Right lobe of liver (tissue), 6 donors: ENCODE measurements at places on chromosomes 2 and 18. TPM values are rescaled to one million over a fixed set of nuclear protein-coding genes. Genes with fewer than 3 reads are reported as not detected.

DNA sequence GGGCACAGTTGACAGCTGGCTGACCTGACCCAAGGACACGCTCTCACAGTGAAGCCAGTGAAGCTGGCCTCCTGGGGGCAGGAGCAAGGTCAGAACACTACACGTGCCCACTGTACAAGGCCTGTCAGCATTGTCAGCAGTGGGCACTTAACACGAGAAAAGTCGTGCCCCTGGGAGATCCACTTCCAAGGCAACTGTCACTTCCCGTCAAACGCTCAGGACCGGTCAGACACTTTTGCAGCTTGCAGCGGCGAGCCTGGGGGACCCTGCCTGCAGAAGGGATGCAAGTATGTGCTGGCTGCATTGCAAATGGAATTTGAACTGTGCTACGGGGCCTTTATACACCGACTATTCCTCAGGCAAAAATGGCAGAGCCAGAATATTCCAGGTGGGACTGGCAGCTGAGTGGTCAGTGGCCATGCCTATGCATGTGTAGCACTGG, 176.2 kb downstream of the BCL2 start:
- no peak for DNase-seq

DNA sequence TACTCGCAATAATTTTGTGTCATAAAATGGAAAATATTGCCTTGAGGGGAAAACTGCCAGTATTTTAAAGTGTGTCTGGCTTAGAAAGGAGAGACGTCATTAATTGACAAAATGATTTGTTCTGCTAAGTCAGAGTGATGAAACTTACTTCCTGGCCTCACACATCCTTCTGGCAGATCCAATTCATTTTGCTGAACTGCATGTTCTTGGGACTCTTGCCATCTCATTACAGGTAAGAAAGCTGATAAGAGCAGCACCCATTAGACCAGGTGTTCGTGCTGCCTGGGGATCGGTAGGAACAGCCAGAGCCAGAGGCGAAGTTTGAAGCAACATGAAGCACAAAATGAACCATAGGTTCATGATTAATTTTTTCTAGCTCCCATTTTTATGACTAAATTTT, 38.0 kb downstream of the KCNE4 start:
- no peak for DNase-seq

DNA sequence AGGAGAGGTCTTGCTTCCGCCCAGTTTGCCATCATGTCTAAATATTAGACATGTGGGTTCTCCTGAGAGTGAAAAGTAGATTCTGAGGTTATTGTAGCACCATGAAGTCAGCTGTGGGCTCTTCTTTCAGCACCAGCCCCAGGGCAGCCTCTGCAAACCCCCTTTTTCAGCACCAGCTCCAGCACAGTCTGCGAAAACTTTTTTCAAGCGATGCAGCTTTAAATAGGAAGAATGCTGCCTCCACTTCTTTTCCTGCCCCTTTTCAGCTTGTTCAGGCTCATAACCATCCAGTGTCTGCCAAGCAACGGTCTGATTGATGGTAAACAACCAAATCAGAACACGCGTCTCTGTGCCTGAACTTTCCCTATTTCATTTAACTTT, at the start of gene COL5A2:
Gene COL5A2, minus strand, starts transcription at position 192 of the 381 bp plus-strand sequence. Its CDS starts 157 bp downstream, at position 35.
- no peak for DNase-seq

DNA sequence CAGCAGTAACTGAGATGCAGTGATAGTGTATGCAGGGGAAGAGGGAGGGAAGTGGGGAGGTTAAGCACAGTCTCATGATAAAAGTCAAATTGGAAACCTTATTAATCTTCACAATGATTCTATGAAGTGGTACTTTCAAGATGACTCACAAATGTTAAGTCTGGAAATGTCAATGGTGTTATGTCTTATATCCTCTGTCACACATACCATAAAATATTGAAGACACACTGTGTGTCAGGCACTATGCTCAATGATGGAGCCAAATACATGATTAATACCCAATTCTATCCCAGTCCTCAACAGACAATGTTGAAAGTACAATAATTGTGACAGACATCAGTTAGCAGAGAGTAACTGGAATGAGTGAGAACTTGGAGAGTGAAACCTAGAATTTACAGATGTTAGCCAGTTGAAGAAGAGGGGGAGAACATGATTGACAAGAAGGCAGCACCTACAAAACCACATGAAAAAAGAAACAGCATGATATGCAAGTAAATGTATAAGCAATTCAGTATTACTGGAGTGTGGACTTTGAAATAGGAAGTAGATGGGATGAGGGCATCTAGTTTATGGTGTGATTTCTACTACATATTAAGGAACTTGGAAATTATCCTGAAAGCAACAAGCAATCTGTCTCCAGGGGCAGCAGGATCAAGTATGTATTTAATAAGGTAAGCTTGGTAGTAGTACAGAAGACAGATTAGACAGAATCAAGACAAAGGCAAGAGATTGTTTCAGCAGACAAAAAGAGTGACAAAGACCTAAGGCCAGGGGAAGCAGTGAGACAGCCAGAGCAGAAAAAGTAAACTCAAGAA, 107.6 kb downstream of the STRN start:
- no peak for DNase-seq

DNA sequence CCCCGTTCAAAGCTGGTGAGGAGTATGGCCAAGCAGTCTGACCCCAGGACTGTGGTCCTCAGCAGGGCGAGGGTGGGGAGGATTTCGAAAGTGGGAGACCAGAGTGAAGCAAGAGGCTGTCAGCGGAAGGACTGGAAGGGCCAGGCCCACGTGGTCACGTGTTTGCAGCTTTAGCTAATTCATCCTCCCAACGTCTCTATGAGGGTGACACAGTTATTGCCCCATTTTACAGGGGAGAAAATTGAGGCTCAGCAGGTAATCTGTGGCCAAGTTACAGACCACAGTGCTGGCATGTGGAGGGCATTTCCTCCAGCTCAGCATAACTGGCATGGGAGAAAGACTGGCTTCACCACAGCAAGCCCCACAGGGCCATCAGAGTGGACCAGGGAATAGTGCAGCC, 45.4 kb upstream of the LTBP1 start:
- no peak for DNase-seq

- no peak for DNase-seq
Measured at GRCh38 chr2:75309596-75310463, 110.5 kb upstream of the TACR1 start.

GRCh38 chr18:77131652-77132368, 773 bp downstream of the MBP start:
- peak; percentile 87 for DNase-seq

The CYS1 gene
- total RNA-seq = 0.80 TPM

The DSG3 gene
- not detected for total RNA-seq

The ALPI gene
- total RNA-seq = 0.25 TPM

The SAG gene
- not detected for total RNA-seq
